NCI-H2029 (cell line): ENCODE measurements at places on chromosomes 4 and X.

DNA sequence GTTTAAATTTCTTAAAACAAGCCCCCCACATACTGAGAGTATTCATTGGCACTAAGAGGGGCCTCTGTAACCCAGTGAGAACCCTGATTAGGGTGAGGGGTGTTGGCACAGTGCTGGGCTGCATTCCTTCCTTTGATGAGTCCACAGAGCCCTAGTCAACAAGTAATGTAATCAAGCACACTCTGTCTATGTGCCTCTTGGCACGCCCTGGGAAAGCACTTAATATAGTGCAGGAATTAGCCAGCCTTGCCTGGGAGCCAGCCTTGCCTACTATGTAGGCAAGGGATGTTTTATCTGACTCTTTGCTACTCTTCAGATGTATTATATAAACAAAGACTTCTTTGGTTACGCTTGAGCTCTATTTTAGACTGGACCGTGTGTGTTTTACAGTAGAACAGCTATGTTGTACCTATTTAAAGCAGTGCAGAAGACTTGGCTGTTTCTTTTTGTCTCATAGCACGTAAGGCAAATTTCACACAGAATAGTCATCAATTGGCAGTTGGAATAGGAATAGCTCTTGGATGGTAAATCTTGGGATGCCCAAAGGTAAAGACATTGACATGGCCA is 64.3 kb downstream of the FRAS1 start:
- peak; percentile 21 for DNase-seq

DNA sequence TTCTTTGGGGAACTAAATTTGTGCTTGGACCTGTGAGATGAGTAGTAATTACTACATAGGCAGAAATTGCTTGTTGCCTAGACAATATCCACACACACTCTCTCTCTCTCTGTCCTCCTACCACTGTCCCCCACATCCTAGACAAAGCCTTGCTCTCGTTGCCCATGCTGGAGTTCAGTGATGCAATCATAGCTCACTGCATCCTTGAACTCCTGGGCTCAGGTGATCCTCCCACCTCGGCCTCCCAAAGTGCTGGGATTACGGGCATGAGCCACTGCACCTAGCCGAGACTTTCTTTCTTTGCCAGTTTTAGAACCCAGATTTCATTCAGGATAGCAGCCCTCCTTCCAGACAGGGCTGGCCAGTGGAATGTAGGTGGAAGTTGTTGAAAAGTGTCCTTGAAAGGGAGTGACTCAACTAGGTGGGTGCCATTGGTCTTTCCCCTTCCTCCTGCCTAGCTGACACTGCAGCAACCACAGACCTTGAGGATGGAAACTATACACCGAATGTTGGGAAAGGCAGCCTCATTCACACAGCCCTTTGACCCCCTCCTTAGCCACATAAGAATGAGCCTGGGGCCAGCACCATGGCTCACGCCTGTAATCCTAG is 16.8 kb upstream of the LAP3 start:
- no peak for DNase-seq

- DNase-seq = peak; percentile 49
Observed at GRCh38 chr4:40621592-40622512, 7.8 kb downstream of the RBM47 start.

DNA sequence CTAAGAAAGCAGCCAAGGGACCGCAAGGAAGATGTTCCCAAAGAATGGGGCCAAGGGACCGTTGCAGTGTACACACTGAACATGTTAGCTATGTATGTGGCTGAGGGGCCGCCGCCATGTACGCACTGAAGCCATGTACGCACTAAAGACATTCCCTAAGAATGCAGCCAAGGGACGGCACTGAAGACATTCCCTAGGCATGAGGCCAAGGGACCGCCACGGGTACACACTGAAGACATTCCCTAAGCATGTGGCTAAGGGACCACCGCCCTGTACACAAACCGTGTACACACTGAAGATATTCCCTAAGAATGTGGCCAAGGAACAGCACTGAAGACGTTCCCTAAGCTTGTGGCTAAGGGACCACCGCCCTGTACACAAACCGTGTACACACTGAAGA is 54.0 kb downstream of the DHRSX start:
- DNase-seq = no peak

- DNase-seq = no peak
Observed at GRCh38 chr4:141860974-141861373, 224.6 kb downstream of the IL15 start.

DNA sequence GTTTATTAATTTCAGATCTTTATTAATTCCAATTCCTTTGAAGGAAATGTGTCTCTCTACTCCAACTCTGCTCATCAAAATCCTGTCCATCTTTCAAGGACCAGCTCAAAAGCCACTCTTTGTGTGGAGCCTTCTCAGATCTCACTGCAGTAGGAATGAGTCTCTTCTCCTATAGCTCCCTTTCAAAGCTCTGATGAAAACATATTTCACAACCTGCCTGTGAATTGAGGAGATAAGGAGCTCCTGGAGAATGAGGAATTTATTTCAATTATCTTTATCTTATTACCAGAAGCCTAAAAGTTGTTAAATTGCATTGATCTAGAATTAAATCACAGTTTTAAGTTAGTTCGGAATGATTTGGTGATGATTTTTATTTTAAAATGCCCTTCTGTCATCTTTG is 92.6 kb upstream of the TRPC3 start:
- DNase-seq = no peak

- DNase-seq = no peak
Observed at GRCh38 chr4:148692242-148692641, 250.0 kb upstream of the NR3C2 start.

GRCh38 chrX:46256875-46257274 is 288.3 kb downstream of the ZNF674 start:
- no peak for DNase-seq

DNA sequence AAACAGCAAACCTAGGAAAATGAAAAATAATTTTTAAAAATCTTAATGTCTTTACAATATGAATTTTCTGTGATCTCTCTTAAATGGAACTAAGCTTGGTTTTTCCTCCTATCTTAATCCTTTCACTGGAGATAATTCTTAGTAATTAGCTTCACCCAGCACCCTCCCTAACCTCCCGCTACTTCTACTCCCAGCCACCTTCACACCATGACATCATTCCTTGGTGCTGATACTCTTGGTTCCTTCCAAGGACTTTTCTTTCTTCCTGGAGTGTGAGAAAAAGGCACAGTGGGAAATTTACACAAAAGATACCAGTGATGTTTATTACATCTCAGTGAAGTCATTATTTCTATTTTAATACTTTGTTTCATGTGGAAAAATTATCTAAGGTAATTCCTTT is 163.6 kb upstream of the PLAC1 start:
- no peak for DNase-seq

DNA sequence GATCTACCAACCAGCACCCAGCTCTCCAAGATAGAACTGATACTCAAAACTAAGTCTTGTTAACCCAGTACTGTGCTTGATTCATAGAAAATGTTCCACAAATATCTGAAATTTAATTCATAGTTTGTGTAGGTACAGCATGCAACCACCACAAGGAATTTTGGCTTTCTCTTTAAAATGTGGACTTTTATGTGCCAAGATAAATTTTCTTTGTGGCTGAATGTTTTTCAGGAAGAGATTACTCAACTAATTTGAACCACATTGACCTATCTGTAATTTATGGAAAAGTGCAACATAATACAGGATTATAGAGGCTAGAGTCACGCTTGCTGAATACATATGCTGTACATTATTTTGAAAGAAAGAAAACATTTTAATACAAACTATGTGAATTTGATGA is 730.8 kb downstream of the IL1RAPL1 start:
- no peak for DNase-seq

- peak; percentile 17 for DNase-seq
Observed at GRCh38 chr4:13126976-13127910, 356.9 kb downstream of the RAB28 start.

DNA sequence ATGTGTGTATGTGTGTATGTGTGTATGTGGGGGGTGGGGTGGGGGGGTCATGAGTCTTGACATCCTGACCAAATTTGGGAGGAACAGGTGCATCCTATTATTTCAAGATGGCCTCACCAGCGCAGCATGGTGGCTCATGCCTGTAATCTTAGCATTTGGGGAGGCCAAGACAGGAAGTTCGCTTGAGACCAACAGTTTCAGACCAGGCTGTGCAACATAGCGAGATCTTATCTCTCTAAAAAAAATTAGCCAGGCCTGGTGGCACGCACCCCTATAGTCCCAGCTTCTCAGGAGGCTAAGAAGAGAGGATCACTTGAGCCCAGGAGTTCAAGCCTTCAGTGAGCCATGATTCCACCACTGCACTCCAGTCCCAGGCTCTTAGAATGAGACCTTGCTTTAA is 47.0 kb upstream of the DHRSX start:
- no peak for DNase-seq

DNA sequence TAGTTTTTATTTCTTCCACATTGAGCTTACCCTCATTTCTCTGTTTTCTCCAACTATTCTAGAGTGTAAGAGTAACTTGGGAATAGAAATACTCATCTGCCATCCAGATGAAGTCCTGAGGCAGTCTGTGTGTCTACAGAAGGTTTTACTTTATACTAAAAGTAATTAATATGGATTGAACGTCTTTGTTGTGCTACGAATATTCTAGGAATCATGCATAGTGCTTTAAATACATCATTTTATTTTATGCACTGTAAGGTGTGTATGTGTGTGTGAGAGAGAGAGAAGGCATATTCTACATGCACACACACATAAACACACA is 305.7 kb downstream of the INPP4B start:
- DNase-seq = no peak

DNA sequence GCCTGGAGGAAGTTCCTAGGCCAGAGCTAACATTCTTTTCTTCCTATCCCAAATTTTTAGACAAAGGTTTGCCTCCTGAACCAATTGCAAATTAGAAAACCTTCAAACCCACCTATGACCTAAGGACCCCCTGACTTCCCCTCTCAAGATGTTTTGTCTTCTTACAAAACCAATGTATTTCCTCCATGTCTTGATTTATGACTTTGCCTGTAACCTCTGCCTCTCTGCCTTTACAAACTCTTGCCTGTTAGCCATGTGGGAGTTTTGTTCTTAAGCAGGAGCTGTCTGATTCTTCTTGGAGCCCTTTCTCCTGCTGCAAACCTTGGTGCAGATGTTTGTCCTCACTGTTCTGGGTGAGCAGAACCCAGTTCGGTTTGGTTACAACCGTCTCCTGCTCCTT is 222.3 kb upstream of the BOD1L1 start:
- DNase-seq = no peak

- DNase-seq = no peak
Observed at GRCh38 chrX:6021316-6022091, 207.2 kb downstream of the NLGN4X start.

GRCh38 chr4:82097504-82097903 is 276.3 kb downstream of the HNRNPD start:
- no peak for DNase-seq

DNA sequence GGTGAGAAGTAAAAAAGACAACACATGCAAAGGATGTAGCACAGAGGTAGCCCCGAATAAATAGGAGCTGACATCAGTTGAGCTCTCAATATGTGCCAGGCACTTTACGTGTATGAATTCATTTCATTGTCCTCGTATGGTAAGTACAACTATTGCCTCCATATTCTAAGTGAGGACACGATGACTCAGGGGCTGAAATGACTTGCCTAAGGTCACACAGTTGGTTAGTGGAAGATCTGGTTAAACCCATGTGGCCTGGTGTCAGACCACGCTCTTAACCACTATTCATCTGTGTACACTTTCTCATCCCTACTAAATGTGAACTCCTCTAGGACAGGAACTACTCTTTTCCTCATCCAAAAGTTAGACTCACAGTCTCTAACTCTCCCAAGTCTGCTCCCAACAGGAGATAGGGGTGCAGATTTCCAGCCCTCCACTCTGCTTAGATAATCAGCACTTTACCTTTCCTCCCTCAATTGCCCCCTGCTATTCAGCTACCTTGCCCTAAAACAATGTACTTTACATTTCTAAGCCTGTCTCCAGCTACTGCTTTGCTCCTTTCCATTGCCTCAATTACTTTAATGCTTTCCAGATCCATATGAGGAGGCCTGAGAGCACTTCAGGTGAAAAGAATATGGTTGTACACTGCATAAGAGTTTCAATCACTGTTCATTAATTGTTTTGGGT is 58.8 kb upstream of the LHFPL1 start:
- DNase-seq = no peak

GRCh38 chrX:10591363-10592335 is 28.7 kb downstream of the MID1 start:
- DNase-seq = no peak

DNA sequence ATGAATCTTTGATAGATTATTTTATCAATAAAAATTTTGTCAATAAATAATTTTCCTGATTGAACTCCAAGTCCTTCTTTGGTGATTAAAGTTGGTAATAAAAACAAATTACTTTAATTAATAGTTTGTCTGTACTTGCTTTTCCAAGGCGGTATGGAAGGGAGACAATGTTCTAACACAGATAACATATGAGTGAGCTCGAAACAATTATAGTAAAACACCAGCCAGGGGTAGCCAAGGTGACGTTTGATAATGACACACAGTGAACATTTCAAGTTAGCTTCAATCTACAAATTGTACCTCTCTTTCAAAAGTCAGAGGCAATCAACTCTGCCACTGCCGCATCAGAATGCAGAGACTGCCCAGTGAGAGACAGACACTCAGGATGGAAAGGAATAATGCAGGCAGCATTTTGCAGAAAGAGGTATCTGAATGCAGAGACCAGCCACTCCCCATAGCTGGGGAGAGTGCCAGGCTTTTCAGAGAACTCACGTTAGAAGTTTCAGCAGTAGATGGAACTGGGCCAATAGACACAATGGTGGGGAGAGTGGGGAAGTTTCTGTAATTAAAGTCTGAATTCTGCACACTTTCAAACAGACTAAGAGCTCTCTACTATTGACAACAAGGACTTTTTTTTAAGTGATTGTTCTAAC is 18.1 kb upstream of the ATOH1 start:
- no peak for DNase-seq

- DNase-seq = no peak
Observed at GRCh38 chrX:111131572-111131971, 35.6 kb downstream of the PAK3 start.

GRCh38 chr4:43782391-43782790 is 666.2 kb downstream of the KCTD8 start:
- no peak for DNase-seq

GRCh38 chr4:182918044-182918607 is 940 bp upstream of the DCTD start:
- no peak for DNase-seq

GRCh38 chrX:154044091-154044490 is 24.4 kb upstream of the IRAK1 start:
- DNase-seq = no peak

DNA sequence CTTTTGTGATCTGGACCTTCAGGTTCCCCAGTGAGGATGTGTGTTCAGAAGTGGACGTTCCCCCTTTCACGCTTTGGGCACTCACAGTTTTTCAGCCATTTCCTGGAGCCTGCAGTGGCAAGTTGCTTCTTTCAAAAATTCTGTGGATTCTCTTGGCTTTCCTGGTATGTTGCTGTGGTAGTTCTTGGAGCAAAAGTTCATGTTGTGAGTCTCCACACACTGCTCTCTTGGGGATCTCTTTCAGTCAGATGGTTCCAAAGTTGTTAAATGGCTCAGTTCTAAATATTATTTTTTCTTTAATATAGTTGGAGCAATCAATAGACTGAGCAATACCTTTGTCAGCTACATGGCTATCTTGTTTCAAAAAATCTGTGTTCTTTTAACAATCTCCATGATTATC is 28.5 kb upstream of the BANK1 start:
- DNase-seq = no peak

GRCh38 chr4:33649015-33649414 is 2595.3 kb downstream of the ARAP2 start:
- no peak for DNase-seq

GRCh38 chr4:47817275-47817674 is 20.6 kb downstream of the CORIN start:
- no peak for DNase-seq

- no peak for DNase-seq
Observed at GRCh38 chr4:52874948-52875347, 12.8 kb downstream of the RASL11B start.

GRCh38 chrX:24055043-24055356 is 244 bp downstream of the EIF2S3 start:
- no peak for DNase-seq
